ENCODE measurements at places on chromosomes 2 and 18. TPM values are rescaled to one million over a fixed set of nuclear protein-coding genes. Genes with fewer than 3 reads are reported as not detected.
A peak's percentile ranks its signal among the peaks of the same experiment; 100 is the strongest.

DNA sequence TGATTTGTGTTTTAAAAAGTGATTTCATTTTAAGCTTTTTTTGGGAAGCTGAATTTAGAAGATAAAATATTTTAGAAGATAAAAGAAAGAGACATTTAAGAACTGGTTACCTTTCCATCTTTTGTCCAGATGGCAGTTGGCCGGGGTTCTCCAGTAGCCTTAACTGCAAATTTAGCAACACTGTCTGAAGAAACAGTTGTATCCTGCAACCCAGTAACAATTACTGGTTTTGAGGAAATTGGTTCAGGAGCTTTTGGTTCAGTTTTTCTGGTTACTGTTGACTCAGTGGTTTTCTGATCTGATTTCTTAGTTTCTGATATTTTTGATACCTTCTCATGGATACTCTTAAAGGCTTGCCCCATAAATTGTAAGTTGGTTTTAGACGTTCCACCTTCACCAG is 49.9 kb downstream of the PLEKHA3 start:
- DNase-seq: no peak

DNA sequence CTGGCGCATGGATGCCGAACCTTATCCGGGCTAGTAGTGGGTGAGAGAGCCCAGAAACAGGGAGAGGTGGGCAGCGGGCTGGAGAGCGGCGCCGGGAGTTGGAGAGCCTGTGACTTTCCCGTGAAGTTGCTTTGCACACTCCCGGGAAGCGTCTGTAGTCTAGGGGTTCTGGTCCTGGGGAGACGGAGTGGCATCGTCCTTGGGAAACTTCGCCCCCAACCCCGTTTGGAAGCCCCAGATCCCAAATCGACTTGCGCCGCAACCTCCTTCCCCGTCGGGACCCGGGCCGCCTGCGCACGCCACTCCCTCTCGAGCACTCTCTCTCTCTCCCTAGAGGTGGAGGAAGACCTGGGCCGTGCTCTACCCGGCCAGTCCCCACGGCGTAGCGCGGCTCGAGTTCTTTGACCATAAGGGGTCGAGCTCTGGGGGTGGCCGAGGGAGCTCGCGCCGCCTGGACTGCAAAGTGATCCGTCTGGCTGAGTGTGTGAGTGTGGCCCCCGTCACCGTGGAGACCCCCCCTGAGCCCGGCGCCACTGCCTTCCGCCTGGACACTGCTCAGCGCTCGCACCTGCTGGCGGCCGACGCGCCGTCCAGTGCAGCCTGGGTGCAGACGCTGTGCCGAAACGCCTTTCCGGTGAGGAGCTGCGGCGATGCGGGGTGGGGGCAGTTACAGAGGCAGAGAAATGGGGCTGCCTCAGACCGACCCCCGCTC is 456 bp downstream of the DOK1 start:
- DNase-seq: peak; percentile 58

AKAIN1 gene
- total RNA-seq: not detected

DNA sequence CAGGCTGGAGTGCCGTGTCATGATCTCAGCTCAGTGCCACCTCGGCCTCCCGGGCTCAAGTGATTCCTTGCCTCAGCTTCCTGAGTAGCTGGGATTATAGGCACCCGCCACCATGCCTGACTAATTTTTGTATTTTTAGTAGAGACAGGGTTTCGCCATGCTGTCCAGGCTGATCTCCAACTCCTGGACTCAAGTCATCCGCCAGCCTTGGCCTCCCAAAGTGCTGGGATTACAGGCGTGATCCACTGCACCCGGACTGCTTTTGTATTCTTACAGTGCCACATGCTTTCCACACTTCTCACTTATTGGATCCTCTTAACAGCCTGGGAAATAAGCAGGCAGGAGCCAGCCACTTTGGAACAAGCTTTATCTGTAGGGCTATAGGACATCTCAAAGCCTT is 25.3 kb upstream of the BCL2L11 start:
- DNase-seq: no peak

GRCh38 chr2:9095690-9096089 is 92.2 kb upstream of the MBOAT2 start:
- no peak for DNase-seq

UGT1A3 gene
- total RNA-seq: not detected

- DNase-seq: no peak
Observed at GRCh38 chr2:119431155-119431975, at the start of gene TMEM37. TMEM37 (plus strand) TSS chr2:119431854; CDS start chr2:119431904, 50 bp downstream.

DNA sequence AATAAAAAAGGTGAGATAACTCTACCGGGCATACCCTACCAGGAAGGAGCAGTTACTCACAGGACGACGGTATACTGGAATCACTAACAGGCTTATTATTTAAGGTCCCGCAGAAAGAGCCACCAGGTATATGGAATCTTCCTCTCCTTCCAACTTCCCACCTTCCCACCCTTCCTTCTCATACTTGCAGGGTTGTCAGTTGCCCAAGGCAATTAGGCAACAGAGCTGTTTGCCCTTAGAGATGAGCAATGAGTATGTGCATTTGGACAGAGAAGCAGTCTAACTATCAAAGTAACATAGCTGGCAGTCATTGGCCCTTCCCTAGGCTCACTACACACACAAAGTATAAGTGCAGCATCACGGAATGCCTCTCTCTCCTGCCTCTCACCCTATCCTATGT is 32.1 kb upstream of the EVA1A start:
- DNase-seq: no peak

DNA sequence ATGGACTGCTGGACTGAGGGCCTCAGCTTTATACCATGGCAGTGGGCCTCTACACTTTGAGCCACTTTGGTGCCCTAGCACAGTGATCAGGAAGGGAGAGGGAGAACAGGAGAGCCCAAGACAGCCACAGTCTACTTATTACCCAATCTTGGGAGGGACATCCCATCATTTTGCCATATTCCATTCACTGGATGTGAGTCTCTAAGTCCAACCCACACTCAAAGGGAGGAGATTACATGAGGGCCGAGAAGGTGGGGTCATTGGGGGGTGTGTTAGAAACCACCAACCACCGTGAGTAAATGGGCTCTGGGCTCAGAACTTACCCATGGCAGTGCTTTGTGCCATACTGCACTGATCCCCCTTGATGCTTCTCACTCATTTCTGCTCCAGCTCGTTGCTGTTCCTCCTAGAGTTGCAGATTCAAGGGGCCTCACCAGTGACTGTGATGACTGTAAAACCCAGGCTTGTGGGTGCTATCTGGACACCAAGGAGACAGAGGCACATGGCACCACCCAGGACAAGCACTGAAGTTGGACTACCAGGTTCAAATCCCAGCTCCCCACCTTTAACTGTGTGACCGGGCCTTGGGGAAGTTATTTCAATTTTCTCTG is 97.6 kb upstream of the RAB6C start:
- no peak for DNase-seq

DNA sequence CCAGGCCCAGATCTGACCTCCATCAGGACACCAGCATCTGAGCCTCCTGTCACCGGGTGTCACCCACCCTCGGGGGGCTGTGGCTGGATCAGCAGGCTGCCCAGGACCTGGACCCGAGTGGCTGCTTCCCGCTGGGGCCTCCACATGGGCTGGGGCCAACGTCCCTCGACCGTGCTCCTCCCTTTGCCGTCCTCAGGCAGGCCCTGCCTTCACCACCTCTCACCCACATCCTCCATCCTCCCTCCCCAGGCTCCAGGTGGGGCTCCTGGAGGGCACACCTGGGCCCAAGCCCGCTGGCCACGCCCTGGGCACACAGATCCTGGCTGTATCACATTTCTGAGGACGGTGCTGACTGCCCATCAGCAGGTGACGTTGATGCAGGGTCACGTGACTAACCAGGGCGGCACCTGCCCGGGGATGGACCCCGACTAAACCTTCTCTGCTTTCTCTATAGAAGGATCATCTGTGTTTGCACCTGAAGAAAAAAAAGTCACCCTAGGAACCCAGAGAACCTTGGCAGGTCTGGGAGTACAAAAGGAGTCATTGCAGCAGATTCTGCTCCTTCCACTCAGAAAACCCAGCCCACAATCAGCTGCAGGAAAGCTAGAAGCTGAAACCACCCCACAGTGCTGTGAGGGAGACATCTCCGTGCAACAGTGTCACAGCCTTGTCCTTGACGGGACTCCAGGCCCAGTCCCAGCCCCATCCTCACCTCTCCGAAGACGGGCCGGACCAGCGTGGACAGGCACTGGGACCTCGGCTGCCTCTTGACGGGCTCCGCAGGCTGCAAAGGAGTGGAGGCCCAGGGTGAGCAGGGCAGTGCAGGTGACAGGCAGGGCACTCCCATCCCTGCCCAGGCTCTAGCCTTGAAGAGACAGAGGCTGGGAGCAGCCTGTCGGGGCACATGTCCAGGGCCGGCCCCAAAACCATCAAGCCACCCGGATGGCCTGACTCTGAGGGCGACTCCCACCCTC is 11.2 kb downstream of the STK25 start:
- no peak for DNase-seq

GRCh38 chr2:177038787-177039484 is 173.7 kb upstream of the HNRNPA3 start:
- DNase-seq: no peak

GRCh38 chr2:160282063-160282580 is 82.0 kb upstream of the ITGB6 start:
- DNase-seq: no peak

DNPEP gene
- total RNA-seq: 74.0 TPM

- DNase-seq: no peak
Observed at GRCh38 chr18:49849331-49850217, 36.2 kb upstream of the ACAA2 start.

DNA sequence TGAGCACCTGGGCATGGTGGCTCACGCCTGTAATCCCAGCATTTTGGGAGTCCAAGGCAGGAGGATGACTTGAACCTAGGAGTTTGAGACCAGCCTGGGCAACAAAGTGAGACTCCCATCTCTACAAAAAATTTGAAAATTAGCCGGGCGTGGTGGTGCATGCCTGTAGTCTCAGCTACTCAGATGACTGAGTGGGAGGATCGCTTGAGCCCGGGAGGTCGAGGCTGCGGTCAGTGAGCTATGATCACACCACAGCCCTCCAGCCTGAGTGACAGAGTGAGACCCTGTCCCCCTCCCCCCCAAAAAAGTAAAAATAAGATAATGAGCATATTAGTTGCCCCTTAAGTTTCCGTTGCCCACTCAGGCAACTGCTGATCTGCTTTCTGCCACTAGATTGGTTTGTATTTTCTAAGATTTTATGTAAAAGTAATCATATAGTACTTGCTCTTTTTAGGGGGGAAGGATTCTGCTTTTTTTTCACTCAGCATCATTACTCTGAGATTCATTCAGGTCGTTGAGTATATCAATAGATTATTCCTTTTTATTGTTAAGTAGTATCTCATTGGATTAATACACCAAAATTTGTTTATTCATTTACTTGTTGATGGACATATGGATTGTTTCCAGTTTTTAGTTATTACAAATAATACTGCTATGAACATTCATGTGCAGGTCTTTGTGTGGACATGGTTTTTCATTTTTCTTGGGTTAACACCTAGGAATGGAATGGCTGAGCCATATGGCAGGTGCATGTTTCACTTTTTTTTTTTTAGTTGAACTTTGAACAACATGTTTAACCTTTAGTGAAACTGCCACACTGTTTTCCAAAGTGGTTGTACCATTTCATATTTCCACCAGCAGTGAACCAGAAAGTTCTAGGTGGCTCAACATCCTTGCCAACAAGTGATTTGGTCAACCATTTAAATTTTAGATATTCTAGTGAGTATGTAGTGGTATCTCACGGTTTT is 75.0 kb upstream of the SPRED2 start:
- no peak for DNase-seq

DNA sequence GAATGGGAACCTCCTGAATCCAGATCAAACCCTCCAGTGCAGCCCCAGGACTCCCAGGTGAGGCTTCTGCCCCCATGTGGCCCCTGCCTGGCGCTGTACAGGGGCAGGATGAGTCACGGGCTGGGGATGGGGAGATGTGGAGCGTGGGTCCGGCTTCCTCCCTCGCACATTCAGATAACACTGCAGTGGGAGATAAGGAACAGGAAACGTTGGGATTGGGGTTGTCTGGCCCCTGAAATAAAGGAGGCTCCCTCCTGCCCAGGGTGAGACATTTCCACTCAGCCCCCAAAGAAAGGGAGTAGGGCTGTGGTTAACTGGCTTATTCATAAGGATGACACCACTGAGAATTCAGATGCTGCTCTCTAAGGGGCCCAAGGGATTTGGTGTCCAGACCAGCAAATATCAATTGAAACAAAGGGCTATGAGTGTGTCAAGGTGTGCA is 30.7 kb downstream of the IGFBP5 start:
- DNase-seq: no peak

- DNase-seq: no peak
Observed at GRCh38 chr2:134892282-134893035, 26.2 kb upstream of the CCNT2 start.

DNA sequence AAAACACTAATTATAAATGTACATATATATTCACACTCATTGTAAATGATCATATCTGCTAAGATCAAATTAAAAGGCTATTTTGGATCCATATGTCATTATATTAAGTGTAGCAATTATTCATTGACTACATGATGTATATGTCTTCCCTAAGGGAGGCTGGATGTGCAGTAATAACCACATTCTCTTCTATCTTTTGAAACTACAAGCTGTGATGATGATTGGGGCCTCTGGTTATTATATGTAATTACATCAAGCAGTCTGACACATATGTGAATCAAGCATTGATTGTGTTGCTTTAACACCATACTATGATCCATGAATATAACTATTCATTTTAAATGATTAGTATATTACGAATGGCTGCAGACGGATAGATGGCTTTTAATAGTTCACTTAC is 1973.4 kb downstream of the SUCLG1 start:
- no peak for DNase-seq

EFHD1 gene
- total RNA-seq: 1.3 TPM

DNA sequence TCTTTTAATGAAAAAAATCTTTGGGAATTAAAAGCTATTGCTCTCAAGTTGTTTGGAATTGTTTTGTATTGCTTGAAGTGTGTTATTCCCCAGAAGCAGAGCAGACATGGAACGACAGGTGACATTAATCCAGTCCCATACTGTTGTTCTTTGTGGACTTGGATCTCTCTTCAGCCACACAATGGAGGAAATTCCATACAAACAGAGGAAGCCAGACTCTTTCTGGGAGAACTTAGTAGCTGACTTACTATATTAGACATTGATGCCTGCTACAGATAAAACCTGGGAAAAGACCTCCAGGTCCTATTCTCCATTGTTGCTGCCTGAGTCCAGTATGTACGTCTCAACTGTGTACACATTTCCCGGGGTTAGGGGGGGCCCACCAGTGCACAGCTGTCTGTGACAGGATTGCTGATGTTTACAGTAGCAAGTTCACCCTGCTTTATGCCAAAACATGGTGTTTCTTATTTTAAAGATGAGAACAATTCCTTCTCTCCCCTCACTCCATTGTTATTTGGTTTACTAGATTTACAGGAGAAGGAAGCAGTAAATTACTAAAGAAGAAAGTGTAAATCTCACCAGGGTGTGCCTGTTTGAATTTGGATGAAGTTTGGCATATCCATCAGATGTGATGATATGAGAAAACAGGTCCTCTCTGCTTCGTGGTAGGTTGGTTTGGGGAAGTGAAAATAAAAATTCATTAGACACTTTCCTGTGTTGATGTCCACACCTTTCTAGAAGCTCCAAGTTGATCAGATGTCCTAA is 142.4 kb upstream of the RBBP8 start:
- DNase-seq: no peak
